ENCODE measurements at places on chromosomes 4 and X.

DNA sequence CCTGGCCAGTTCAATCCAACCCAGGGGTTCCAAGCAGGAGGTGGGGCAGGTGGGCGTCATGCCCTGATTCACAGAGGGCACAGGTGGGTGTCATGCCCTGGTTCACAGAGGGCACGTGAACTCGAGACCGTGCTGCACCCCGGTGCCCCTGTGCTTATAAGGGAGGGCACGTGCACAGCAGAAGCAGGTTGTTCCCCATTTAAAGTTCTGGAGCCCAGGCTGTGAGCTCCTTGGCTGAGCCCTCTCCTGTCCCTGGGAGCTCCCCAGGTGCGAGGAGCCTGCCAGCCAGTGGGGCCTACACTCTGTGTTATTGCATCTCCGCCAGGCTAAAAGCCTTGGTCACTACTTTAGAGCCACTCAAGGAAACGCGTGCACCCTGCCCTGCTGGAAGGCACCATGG, 3.2 kb upstream of the CPZ start:
- DNase-seq: no peak

DNA sequence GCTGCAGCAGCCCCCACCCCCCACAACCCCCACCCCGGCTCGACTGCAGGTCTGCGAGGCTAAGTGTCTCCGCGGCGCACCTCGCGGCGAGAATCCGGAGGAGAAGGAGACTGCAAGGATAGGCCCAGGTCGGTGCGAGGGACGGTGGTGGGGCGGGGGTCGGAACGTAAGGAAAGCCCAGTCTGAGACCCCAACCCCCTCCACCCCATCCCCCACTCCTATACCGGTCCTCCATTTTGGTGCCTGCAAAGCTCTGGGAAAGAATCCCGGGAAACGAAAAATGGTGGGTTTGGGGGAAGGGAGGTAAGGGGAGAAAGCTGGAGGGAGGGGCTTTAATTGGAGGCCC, 614 bp downstream of the BEX3 start:
- DNase-seq: peak; percentile 15

DNA sequence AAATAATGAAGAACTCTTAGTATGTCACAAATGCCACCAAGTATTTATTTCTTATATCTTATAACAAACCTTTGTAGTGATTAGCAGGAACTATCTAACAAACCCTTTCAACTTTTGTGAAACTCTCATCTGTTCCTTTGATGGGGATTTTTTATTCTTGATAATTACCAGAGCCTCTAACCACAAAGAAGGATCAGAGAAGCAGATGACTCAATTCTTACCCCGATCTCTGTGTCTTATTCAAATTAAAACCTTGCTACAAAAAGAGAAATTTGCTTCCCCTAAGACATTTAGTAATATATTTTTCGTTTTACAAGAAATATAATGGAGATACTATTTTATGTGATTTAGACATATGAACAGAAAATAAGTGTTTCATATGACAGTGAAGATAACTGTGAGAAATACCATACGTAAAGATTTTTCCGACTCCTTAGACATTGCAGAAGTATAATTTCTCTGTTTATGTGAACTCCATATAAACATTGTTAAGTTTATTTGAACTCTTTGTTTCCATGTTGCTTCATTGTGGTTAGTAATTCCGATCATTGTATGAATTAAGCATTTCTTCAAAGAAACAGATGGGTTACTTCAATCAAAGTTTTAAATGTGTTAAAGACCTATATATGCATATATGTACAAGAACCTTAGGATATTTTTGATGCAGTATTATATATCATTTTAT, 205.4 kb downstream of the CFAP299 start:
- DNase-seq: peak; percentile 46

DNA sequence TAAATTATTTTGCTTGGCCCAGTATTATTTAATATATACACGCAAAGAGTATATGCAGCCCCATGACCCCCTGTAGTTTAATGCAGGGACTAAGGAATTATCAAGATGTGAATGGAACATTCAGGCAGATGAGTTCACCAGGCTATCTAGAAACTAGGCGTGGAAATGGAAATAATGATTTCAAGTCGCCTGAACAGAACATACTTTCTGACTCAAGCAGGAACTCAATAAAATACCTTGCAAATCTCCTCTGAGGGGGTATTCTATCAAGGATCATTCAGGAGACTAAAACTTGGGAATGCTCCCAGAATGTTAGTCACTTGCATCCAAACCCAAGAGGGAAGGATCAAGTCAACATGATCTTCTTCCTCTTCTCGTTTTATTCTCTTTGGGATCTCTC, 59.6 kb upstream of the RASSF6 start:
- no peak for DNase-seq

GRCh38 chr4:165516281-165516833, 137.5 kb downstream of the CPE start:
- DNase-seq: no peak

DNA sequence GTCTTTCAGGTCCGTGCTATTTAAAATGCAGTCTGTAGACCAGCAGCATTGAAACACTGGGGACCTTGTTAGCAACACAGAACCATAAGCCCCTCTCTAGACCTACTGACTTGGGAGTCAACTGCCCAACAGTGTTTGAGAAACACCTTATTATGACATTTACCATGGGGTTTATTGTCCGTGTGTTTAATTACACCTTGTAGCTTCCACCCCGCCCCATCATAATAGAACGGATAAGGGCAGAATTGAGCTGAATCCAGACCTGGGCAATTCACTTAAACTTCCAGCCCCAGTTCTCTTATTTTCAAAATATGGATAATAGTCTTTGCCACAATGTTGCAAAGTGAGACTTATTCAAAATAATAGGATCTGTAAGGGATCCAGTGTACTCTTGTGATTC, 30.6 kb upstream of the CLNK start:
- no peak for DNase-seq

DNA sequence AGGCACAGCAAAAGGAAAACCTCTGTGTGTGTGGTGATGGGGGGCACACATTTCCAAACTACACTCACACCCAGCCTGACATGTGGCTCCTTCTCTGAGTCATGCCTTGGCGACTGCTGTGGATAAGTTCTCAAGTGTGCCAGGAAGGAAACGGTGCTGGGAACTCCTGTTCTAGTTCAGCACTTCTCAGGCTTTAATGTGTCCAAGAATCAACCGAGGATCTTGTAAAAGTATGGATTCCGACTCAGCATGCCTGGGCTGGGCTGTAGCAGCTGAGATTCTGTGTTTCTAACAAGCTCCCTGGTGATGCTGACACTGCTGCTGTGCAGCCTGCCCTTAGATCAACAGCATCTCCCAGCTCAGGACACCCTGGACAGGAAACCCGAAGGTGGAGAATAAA, 20.2 kb downstream of the CLNK start:
- no peak for DNase-seq

DNA sequence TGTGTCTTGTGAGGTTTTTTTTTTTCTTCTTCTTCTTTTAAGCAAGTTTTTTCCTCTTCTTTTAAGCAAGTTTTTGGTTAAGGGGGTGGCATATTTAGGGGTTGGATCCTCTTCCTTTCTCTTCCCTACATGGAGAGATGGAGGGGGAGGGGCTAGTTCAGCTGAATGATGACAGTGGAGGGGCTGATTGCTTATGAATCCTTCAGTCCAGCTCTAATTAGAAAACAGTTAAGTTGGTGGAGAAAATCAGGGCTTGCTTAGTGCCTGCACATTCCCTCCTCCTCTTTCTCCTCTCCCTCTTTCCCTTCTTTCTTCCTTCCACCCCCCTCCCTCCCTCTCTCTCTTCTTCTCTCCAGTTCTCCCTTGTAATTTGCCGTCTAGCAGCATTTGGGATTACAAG, 4.4 kb upstream of the HAND2 start:
- no peak for DNase-seq

GRCh38 chrX:119604766-119605463, 1.3 kb downstream of the NKRF start:
- DNase-seq: no peak

DNA sequence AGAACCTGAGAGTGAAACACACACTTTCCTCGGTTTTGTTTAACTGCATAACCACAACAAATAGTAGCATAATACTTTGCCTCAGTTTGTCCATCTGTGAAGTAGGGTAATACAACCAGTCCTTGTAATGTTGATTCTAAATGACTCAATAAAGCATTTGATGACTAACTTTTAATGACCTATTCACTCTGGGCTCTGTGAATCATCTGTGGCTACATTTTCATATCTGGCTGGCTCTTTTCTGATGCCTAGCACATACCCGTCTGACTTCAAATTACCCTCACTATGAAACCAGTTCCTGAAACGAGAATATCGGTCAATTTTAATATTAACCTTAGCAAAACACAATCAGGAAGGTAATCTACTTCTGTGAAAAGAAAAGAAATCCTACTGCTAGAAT, 151.0 kb downstream of the SH2D1A start:
- DNase-seq: no peak

DNA sequence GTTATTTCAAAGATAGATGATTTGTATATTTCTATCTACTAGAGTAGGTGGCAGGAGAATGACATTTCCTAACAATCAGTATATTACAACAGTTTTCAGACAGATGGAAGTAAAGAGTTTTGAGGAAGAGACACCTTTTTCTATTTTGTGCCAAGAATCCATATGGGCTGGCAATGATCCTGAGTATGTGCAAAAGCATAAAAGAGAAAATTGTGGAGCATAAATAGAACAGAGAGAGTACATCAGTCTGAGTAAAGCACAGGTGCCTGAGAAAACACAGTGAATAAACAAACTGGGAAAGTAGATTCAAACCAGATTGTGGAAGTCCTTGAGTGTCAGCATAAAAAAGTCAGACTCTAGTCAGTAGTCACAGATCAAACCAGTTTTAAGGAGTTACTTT, 96.8 kb upstream of the WDR44 start:
- DNase-seq: no peak

- DNase-seq: no peak
Measured at GRCh38 chrX:31178769-31179125, 106.9 kb upstream of the FTHL17 start.

DNA sequence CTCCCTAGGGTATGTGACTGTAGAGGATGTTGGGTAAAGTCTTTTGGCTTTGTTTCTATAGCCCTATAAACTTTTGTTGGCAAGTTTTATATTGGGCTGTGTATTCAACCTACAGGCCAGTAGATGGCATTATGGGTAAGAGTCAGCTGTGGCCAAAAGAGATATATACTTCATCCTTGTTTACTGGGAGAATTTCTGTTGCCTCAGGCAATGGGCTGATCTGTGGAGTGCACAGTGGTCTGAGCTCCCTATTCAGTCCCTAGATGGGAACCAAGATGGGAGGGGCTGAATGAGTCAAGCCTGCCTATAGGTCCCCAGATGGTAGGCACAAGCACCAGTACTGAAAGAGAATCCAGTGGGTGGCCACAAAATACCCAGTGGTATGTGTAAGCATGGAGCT, 580.6 kb downstream of the EPHA5 start:
- DNase-seq: no peak

GRCh38 chrX:107738768-107739167, 36.8 kb downstream of the TSC22D3 start:
- no peak for DNase-seq

- DNase-seq: no peak
Measured at GRCh38 chr4:174358829-174359228, 75.1 kb downstream of the CEP44 start.

DNA sequence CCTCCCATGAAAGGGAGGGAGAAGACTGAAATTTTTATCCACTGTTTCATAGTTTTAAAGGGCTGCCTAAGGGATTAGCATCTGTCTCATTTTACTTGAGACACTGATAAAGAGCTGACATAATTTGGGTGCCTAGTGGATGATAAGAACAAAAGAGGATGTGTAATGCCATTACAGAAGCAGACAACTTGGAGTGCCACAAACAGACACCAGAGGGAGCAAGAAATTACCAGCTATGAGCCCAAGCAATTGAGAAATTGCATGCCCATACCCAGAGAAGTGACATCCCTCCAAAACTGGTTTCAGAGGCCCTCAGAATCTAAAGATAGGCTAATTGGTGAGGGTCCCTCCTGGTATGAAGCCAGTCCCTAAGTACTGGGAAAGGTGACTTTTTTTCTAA, 38.5 kb upstream of the POU3F4 start:
- peak; percentile 5 for DNase-seq

- no peak for DNase-seq
Measured at GRCh38 chr4:7989654-7990053, 50.0 kb upstream of the AFAP1 start.

DNA sequence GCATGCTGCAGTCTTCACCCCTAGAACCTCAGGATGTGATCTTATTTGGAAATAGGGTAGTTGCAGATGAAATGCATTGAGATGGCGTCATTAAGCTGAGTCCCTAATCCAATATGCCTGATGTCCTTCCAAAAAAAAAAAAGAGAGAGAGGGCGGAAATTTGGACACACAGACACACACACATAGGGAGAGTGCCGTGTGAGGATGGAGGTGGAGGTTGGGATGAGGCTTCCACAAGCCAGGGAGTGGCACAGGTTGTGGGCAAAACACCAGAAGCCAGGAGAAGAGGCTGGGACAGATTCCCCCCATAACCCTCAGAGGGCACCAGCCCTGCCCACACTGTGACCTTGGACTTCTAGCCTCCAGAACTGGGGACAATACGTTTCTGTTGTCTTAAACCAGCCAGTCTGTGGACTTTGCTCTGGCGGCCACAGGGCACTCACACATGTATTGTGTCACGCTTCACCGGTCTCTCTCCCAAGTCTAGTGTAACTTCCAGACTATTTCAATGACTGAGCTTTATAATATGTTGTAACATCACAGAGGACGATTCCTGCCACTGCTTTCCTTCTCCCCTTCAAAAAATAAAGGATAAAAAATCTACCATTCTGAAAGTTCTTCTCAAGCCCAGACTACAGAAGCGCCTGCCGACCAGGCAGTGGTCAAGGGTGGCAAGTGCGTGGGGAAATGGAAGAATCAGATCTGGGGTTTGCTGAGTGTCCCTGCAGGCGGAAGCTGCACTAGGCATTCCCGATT, 35.8 kb upstream of the MAN2B2 start:
- DNase-seq: no peak

DNA sequence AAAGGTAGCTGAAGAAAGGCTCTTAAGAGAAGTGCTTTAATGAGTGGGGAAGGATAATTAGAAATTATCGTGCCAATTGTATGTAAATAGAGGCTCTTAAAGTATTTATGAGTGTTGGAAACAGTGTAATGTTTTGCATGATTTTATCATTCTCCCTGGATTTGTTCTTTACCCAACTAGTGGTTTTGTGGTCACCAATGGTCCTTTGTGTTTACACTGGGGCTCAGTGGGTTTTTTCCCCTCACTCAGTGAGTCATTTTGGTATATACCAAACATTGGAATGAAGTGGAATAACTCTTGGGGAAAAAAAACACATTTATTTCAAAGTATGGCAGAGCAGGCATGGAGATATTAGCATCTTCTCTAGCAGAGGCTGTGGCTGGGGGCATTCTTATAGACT, 20.8 kb upstream of the LGI2 start:
- DNase-seq: no peak

GRCh38 chr4:150720973-150721518, 139.1 kb downstream of the MAB21L2 start:
- no peak for DNase-seq
